SK-N-DZ (cell line): ENCODE measurements at places on chromosomes 16 and 17.

- no peak for DNase-seq
These were observed 24.6 kb upstream of the WFDC1 start for GRCh38 chr16:84270071-84270470.

DNA sequence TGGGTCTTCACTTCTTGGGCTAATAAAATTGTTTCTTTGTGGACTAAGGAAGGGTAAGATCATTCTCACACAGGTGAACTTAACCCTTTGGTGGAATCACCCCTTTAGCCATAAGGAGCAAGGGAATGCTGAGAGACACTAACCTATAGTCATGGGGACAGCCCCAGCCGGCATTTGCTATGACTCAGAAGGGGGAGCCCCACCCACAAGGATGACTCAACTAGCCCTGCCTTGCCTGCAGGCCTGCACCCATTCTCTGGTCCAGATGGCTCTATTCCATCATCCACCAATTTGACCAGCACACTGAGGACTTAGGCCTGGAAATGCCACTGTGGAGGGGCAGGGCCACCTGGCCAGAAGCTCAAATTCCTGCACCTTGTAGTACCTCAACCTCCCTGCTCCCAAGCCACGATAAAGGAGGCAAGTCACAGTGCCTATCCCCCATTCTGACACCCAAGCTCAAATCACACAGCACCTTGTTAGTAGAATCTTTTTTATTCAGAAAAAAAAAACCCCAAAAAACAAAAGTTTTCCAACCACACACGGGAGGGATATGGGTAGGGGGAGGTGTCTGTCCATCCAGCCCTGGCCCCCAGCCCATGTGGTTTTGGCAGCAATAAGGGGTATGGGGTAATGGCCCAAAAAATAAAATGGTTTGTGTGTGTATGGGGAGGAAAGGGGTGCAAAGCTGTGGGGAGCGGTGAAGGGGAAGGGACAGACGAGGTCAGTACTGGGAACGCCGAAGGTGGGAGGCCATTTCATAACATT, 3.0 kb downstream of the PFN1 start:
- no peak for DNase-seq

DNA sequence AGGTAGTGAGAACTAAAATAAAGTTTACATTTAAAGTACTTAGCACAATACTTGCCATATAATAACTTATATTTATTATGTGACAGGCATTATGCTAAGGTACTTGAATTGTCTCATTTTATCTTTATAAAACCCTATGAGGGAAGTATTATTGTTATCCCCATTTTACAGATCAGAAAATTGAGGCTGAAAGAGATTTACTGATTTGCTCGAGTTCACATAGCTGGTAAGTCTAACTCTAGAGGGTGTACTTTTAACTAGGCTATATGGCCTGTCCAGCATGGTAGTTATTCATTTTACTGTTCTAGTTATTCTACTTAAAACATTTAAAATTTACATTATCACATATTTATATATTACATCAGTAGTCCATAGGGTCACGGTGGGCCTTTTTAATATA, 113.3 kb upstream of the RBL2 start:
- DNase-seq, result no peak

DNA sequence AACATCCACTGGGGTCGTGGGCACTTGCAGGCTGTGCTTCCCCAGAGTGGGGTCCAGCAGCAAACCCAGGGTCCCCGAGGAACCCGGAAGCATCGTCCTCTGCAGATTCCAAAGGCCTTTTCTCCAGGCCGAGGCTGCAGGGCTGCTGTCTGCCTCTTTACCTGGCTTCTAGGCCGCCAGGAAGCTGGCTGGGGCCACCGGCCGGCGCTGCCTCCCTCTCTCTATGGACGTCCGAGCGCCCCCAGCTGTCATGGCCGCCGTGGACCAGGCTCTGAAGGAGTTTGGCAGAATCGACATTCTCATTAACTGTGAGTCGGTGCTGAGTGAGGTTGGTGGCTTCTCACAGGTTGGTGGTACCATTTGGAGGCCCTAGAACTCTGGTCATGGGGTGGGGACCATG, 5.6 kb downstream of the DECR2 start:
- no peak for DNase-seq

DNA sequence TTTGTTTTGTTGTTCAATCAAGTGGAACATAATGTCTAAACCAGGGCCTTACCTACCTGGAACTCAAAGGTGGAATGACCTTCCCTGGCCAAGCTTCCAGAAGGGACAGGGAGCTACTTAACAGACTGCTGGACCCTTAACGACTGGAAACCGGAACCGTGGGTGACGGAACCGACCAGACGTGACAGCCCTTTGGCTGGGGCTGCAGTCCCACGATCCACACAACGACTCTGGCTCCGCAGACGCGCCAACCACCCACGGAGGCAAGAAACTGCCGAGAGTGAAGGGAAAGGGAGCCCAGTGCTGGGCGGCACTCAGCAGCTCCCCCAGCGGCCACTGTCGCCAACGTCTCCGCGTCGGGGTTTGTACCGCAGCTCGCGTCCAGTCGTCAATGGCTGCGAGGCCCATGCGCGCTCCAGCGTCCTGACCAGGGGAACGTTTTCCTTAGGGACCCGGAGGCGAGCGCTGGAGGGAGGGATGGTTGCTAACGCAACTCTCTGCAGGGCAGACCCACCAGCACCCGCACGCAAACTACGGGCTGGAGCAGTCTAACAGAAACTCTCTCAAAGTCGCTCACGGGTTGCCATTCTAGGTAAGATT, 5.5 kb upstream of the KIF22 start:
- DNase-seq, result no peak

DNA sequence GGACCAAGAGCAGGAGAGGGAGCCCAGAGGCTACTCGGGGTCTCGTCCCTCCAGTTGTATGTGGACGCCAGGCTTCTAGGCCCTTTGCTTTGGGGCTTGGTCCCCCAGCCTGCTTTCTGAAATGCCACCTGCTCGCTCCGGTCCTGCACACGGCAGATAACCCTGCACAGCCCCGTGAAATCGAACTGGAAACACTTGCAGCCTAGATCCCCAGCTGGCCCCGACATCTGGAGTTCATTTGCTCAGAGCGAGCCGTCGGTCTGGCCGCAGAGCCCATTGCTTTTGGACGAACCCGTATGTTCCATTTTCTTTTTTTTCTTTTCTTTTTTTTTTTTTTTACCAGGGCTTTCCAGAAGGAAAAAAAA, 22.9 kb downstream of the C1QTNF1 start:
- DNase-seq, result peak; percentile 54

DNA sequence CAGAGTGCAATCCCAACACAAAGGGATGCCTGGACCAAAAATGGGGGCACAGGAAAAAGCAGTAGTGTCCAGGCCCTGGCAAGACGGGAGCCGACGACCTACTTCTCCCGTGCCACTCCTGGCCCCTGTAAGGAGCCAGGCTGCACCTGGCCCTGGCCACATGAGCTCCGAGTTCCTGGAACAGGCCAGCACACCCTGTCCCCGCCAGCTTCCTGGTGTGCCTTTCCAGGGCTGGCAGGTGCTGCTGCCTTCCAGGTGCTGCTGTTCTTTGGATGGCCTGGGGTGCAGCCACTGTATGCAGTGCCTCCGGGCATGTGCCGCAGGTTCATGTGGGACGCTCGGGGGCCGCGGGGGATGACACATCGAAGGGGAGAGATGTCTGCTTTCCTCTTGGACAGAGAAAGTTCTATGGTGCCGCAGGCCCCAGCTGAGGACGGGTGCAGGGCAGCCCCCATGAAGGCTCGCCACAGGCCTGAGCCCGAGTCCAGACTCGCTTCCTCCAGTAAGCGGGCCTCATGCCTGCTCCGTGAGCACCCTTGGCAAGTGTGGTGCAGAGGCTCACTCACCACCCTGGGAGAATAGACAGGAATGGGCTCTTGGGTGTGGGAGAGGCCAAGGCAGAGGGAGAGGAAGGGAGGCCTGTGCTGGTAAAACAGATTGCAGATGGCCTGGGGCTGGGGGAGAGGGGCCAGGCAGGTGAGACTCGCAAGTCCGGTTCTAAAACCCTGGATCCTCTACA, 54.7 kb upstream of the FASN start:
- DNase-seq, result no peak

DNA sequence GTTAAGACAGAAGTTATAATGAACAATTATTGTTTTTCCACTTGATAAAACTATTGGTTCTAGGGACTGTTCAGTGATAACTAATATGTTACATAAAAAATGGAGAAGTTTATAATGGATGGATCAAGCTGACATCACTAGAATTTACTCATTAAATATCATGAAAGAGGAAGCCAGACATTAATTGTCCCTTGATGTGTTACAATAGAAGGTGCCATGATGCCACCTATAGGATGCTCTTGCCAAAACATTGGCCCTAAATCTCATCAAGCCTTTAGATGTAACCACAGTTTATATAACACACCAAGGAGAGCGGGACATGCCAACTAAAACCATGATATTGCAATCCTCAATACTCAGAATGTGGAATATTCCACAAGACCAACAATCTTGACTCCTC, 147.9 kb upstream of the MON1B start:
- peak; percentile 39 for DNase-seq

DNA sequence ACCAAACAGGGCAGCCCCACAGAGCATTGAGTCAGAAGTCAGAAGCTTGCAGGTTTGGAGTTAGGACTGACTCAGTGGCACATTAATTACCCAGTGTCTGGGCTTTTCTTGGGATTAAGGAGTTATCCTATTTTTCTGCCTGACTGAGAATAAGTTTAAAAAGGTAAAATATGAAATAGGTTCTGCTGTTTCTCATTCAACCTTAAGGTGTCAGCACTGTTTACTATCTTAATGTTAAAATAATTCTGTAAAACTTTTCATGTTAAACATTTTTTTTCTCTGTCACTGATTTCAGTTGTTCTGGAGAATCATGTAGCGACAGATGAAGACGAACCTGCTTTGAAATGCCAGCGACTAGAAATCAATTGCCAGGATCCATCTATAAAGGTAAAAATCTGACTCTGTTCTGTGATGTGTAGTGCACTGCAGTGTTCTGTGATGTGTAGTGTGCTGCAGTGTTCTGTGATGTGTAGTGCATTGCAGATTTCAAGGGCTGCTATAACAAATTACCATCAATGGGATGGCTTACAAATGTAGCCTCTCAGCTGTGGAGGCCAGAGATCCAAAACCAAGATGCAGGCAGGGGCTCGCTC, 128.0 kb downstream of the LAT start:
- DNase-seq, result no peak

DNA sequence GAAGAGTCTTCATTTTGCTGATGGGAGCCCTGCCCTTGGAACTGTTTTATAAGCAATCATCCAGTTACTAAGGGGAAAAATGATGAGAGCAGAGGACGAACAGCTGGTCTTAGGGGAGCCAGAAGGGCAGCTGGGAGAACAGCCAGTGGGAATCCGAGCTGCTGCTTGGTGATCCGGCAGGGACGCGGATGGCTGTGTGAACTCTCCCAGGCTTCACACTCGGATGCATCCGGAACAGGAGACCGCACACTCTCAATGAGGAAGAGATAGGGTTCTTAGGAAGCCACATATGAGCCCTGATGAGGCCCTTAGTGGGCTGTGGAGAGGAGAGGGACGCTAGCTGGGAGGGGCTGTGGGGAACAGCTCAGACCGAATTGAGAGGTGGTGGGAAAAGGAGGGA, 5.0 kb upstream of the CACNG5 start:
- DNase-seq, result peak; percentile 62

DNA sequence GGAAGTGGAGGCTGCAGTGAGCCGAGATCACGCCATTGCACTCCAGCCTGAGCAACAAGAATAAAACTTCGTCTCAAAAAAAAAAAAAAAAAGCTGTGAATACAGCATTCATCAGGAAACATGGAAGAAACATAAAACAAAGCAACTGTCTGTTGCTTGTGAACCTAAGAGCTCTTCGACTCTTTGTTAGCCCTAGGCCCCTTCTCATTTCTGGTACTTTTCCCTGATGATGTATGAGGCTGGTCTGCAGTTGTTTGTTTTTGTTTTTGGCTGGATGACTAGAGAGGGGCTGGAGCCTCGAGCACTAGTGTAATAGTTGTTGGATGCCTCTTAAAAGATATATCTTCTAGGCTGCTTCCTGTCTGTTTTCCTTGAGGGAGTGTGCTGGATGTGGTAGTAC, 113.5 kb downstream of the MAP2K6 start:
- no peak for DNase-seq

DNA sequence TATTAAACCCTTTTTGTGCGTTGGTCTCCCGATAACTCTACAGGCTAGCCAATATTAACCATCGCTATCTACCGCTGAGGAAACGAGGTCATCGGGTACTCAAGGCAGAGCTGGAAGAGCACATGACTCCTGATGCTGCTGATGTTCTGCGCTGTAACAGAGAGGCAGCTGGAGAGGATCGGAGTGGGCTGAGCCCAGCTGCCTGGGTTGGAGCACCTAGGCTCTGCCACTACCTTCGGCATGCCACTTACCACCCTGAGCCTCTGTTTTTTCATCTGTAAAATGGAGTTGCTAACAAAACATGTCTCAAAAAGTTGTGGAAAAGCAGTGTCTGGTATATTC, 432 bp upstream of the SLC46A1 start:
- peak; percentile 58 for DNase-seq

DNA sequence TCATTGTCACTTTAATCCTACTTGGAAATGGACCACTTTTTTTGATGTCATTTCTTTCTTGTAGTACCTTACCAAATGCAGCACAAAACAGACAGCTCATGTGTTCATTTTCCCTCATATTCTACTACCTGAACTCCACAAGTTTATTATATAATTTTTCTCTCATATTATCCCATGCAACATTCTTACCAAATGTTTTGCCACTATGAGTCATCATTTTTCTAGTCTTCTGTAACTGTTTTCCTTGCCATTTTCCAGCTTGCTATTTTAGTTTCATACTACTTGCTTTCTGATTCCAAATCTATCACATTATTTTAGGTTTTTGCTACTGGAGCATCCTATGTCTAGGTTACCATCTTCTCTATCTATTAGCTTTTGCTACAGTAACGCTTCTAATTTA, 332.7 kb downstream of the ZFHX3 start:
- no peak for DNase-seq

DNA sequence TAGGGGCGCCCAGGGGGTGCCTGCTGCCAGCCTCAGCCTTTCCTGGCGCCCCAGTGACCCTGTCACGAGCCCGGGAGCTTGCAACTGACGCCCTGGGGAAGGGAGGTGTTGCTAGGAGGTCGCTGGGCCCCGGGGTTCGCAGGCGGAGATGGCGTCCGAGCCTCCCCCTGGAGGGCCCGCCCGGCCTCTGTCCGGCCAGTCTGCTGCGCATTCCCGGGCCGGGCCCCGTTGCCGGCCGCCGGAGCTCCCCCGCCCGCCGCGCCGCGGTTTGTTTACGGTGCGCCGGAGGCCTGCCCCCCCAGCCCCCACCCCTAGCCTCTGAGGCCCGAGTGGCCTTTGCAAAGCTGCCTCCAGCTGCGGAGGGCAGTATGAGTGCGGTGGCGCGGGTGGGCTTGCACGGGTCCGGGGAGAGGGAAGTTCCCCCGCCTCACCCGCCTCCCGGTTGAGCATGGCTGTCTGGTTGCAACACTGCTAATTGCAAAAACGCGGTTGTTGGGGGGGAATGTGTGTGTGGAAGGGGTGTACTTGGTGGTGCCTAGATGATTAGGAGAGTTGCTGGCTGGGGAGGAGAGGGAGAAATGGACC, 514 bp downstream of the THRA start:
- no peak for DNase-seq
